ENCODE measurements at places on chromosomes 12 and 14.

- DNase-seq: no peak
Observed at GRCh38 chr14:39555749-39556148, 123.5 kb upstream of the FBXO33 start.

DNA sequence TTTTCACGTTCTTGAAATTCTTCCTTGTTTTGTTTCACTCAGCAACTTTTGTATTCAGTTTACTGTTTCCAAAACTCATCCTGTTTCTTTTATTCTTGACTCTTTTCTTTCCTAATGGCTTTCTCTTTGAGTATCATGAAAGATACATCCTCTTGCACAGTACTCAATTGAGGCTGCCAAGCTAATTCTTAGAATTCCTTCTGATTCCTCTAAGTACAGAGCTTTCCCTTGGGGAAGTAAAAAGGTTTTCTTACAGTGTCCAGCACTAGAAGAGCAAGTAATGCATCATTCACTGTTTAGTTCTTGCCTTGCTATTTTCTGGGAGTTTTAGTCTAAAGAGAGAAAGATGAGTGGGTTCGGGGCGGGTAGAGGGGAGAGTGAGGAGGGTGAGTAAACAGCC, 154.1 kb downstream of the NEDD1 start:
- no peak for DNase-seq

GRCh38 chr12:89129167-89129870, 223.0 kb downstream of the DUSP6 start:
- no peak for DNase-seq

- DNase-seq: no peak
Observed at GRCh38 chr14:20632448-20632830, 9.1 kb downstream of the OR6S1 start.

GRCh38 chr14:104133496-104133895, 4.9 kb upstream of the KIF26A start:
- DNase-seq: no peak

GRCh38 chr12:128852885-128853599, at the start of gene GLT1D1:
Gene GLT1D1, plus strand, starts transcription at chr12:128853478. Its CDS starts 104 bp downstream, at chr12:128853582.
- no peak for DNase-seq

- no peak for DNase-seq
Observed at GRCh38 chr14:29528889-29529288, 398.8 kb downstream of the PRKD1 start.

- no peak for DNase-seq
Observed at GRCh38 chr12:30870491-30871265, 55.9 kb upstream of the TSPAN11 start.

- no peak for DNase-seq
Observed at GRCh38 chr14:91118511-91119068, 4.7 kb downstream of the DGLUCY start.

GRCh38 chr14:95007921-95008320, 149.4 kb downstream of the DICER1 start:
- DNase-seq: no peak

- no peak for DNase-seq
Observed at GRCh38 chr12:70660620-70661219, 23.5 kb upstream of the PTPRB start.

DNA sequence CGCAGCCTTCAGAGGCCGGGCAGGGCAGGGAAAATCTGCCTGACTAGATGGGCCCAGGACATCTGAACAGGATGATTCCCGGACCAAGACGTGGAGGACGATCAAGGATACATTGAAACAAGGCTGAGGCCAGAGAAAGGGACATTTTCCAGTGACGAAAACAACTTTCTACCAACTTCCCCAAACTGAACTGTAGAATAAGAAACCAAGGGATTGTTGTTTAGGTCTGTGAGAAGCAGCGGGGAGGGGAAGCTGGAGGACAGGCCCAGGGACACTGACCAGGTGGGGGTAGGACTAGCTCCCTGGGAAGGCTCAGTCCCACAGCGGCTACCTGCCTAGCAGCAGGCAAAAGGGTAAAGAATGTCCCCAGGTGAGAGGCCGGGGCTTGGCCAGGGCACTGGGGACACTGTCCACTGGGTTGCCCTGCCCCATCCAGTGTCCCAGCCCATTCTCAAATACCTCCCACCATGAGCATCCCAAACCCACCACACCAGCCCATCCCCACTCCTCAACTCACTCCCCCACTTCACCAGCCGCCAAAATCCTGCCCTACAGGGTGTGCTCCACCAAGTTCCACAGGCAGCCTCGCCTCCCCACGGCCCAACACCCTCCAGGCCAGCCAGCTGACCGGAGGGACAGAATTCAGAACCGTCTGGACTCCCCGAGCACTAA, 995 bp downstream of the TNFRSF1A start:
- no peak for DNase-seq

- DNase-seq: no peak
Observed at GRCh38 chr14:23725528-23725927, 89.4 kb downstream of the DHRS2 start.

DNA sequence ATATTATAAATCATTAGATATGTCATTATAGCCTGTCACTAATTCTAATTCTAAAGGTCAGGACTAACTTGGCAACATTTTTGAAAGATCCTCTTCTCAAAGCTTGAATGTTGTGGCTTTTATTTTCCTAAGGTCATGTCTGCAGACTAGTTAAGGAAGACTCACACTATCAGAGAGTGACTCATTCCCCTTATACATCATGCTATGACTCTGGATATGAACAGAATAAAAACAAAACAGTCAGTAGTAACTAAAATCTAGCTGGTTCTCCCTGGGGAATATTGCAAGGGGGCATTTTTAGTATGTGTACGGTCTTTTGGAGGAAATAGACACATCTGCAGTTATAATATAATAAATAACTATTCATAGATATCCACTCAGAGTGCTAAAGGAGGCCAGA, 170.6 kb downstream of the SLC2A13 start:
- no peak for DNase-seq

DNA sequence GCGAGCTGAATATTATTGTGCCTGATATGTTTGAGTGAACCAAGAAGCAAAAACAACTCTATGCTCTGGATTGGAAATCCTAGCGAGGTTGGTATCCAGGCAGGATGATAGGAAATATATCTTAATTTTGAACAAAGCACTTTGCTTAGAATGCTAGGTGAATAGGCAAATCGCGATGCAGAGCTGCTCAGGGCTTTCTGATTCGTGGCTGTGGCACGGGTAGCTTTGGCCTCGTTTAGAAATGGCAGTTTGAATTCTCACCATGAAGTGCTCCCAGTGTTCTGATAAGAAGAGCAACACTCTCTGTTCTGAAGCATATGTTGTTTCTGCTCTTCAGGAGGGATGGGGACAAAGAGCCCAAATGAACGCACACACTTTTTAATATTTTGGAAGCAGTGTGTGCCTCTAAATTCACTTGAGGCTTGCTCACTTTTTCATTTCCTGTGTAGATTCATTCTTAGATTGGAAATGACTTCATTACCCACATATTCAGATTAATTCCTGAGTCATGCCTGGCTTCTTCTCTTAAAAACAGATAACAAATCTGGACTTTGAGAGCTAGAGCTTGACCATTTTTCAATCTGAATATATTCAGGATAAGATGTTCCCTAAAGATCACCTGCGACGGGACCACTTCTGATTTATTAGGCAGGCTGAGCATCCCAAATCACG, 200.9 kb downstream of the RPAP3 start:
- no peak for DNase-seq

DNA sequence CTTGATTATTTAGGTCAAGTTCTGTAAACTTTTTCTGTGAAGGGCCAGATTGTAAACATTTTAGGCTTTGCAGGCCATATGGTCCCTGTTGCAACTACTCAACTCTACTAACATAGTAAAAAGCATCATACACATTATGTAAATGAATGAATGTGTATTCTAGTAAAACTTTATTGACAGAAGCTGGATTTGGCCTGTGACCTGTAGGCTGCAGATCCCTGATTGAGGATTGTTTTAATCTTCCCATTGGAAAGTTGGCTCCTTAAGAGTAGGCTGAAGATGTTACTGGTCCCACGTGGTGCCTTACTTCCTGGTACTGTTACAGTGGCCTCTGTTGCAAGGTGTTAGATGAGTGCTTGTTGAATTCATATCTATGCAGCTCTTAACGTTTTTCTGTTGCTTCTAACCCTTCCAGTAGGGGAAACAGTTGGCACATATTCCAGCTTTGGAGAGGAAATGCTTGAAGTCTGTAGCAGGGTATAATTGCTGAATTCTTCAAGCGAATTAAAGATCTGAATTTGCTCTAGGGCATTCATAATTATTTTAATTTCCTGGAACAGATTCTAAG, 133.6 kb upstream of the DNM1L start:
- DNase-seq: no peak

GRCh38 chr12:24255920-24256665, 306.6 kb upstream of the SOX5 start:
- no peak for DNase-seq

DNA sequence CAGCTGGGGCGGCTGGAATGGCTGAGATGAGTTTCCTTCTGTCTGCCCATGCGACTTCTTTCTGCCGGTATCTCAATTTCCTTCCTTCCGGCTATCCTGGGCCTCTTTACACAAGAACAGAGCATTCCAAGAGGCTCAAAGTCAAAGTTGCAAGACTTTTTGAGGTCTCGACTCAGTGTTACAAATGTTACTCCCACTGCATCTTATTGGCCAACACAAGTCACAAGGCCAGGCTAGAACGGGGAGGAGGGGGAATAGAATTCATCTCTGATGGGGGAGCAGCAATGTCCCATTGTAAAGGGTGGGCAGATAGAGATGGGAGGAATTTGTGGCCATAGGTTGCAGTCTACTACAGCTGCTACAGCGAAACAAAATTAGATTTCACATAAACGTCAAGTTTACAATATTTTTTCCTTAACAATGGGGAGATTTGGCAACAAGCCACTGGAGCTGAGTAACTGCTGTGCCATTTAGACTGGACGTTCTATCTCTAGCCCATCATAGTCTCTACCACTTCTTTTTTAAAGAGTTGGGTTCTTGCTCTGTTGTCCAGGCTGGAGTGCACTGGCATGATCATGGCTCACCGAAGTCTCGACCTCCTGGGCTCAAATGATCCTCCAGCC, 9.5 kb upstream of the NYNRIN start:
- no peak for DNase-seq

DNA sequence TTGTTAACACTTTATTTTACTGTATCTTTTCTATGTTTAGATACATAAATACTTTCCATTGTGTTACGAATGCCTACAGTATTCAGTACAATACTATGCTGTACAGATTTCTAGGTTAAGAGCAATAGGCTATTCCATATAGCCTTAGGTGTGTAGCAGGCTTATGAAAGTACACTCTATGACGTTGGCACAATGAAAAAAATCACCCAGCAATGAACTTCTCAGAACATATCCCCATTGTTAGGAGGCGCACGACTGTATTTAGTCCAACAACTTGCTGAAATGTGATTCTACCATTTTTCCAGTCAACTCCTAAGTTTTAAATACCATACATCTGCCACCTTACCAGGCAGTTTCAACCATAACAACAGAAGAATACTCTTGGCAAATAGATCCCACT, 1.8 kb downstream of the PARP11 start:
- no peak for DNase-seq

GRCh38 chr14:102315121-102315520, 4.4 kb upstream of the ZNF839 start:
- DNase-seq: no peak

- DNase-seq: no peak
Observed at GRCh38 chr12:118706437-118706836, 274.9 kb upstream of the SRRM4 start.

GRCh38 chr12:24537083-24537860, 411.6 kb downstream of the BCAT1 start:
- DNase-seq: no peak

DNA sequence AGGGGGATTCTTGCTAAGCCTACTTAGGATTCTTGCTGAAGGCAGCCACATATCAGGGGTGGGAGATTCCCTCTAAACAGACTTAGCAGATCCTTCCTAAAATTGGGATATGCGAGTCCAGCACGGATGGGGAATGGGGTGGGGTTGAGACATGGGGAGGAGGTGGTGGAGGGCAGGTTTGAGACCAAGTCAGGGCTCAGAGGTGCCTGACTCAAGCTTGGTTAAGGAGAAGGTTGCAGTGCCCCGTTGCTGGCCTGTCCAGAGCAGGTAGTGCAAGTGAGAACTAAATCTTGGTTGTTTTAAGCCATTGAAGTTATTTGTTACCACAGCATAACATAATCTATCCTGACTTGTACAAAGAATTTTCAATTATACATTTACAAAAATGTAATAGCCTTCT, 359.7 kb downstream of the AACS start:
- DNase-seq: no peak

DNA sequence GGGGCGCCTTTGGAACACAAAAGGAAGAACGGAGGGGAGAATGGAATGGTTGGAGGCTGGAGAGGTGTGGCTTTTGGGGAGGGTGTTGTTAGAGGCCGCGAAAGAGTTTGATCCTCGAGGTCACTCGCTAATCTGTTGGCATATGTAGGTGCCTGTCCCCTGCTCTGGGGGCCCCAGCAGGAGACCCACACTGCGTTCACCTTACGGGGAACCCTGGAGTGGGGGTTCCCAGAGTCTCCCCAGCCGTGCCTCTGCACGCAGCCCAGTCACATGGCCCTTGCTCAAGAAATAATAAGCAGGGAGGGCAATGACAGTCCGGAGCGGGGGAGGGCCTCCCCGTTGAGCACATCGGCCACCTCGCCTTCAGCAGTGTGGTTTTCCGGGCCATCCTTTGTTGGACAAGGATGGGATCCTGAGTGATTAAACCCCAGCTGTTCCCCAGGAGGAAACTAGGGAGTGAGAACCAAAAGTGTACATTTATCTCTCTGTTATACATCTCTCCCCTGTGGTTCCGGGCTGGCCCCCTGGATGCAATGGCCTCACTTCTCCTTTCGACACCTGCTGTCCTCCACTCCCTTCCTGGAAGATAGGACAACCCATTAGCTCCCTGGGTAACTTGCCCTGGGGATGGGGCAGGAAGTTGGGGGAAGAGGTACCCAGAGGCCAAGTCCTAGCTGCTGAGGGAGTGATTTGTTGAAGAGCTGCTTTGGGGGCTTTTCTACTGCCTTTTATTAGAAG, 1.3 kb downstream of the PLEKHG3 start:
- DNase-seq: no peak

Measured in renal pelvis (tissue), 12 donors.